ENCODE measurements at places on chromosomes 6 and 20.

GRCh38 chr6:53361549-53362031 lies 12.8 kb upstream of the ELOVL5 start:
- no peak for DNase-seq

- no peak for DNase-seq
Measured at GRCh38 chr6:79466207-79466834, 70.9 kb downstream of the LCA5 start.

DNA sequence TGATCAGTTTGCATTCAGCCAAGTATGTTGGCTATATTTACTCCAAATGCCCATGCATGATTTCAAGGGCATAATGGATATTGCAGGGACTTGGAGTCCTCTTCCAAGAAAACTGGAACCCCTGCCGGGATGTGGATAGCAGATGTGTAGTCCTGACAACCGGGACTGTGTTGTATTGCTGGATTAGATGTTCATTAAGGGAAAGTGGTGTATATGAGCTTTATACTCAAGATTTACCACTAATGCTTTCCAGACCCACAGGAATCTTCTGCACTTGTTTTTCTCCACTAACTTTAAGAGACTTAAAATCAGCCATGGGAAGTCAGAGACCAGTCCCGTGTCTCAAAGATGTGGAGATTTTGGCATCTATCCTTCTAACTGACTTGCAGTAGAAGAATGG lies 770.9 kb downstream of the HDGFL1 start:
- DNase-seq, result peak; percentile 19

DNA sequence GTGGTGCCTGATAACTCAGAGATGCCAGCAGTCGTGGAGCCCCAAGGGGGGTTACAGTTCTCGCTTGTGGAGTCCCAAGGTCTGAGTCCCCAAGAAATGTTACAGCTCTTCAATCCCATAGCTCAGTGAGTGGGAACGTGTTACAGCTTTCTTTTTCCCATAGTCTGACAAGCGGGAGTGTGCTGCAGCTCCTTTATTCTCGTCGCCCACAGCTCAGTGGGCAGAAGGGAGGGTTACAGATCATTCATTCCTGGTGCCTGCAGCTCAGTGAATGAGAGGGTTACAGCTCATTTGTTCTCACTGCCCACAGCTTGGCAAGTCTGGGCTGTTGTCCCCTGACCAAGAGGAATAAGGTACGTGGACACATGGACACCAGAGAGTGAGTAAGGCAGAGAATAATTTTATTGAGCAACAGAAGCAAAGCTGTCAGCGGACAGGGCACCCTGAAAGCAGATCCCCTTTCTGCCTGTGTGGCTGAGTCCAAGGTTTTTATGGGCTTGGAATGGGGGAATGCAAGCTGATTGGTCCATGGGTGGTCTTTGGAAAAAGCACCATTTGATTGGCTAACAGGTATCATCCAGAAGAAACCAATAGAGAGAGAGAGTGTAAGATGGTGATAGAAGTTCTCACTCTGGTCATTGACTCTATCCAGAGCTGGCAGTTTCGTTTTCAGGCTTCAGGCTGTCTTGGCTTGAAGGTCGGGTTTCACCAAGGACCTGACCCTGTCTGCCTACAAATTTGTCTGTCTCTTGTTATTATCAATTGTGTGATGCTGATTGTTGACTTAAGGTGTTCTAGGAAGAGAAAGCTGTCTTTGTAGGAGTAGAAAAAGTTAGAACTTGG lies 16.4 kb downstream of the RNF217 start:
- no peak for DNase-seq

GRCh38 chr6:135600931-135601330 lies 103.4 kb upstream of the AHI1 start:
- no peak for DNase-seq

- no peak for DNase-seq
Measured at GRCh38 chr6:45844986-45845385, 170.7 kb downstream of the CLIC5 start.

- no peak for DNase-seq
Measured at GRCh38 chr6:150606647-150607328, 7.1 kb downstream of the PLEKHG1 start.

DNA sequence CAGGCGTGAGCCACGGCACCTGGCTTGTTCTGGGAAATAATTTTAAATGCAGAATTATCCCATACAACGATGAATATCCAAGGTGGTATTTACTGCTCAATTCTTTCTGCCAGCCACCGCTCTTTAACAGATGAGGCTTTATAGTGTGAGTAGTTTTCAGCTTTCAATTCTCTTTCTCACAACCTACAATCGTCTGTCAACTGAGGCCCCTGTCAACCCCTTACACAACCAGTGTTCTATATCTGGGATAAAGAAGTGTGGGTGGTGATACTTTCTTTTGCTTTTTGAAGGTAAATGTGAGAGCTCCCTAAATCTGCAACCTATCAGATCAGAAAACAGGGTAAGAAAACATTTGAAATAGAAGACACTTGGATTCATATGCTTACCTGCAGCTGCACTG lies 22.5 kb downstream of the STAU1 start:
- DNase-seq, result no peak

- DNase-seq, result no peak
Measured at GRCh38 chr6:156281266-156281665, 495.9 kb upstream of the ARID1B start.

DNA sequence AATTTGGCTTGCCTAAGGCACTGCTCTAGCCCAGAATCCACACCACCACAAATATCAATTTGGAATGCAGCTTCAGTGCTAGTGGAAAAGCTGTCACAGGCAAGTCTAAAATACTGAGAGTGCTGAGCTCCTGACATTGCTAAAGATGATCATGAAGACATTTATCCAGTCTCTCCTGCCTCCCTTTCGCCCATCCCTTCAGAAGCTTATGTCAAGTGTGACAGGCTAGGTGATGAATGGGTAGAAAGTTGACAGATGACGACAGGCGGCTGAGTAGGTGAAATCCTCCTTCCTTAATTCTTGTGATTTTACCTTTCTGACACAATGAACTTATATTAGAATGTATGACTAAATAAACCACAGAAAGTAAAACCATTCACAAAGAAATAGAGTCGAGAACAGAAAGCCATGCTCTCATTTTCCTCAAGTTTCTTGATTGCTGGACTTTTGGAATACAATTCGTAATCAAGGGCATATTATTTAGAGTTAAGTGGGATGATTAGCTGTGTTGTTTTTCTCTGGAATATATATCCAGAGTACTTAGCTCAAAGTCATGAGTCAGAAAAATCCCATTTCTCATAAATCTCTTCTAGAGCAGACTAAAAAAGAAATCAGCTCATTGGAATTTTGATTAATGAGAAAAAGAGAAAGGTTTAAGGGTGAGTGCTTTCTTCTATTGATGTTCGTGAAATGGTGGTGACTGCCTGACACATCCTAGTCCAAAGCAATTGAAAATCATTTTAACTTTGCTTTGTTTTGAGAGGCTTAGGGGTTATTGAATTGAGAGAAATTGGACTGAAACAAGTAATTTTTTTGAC lies 1228.2 kb upstream of the CITED2 start:
- no peak for DNase-seq

GRCh38 chr20:44480097-44480496 lies 4.4 kb downstream of the TTPAL start:
- no peak for DNase-seq

DNA sequence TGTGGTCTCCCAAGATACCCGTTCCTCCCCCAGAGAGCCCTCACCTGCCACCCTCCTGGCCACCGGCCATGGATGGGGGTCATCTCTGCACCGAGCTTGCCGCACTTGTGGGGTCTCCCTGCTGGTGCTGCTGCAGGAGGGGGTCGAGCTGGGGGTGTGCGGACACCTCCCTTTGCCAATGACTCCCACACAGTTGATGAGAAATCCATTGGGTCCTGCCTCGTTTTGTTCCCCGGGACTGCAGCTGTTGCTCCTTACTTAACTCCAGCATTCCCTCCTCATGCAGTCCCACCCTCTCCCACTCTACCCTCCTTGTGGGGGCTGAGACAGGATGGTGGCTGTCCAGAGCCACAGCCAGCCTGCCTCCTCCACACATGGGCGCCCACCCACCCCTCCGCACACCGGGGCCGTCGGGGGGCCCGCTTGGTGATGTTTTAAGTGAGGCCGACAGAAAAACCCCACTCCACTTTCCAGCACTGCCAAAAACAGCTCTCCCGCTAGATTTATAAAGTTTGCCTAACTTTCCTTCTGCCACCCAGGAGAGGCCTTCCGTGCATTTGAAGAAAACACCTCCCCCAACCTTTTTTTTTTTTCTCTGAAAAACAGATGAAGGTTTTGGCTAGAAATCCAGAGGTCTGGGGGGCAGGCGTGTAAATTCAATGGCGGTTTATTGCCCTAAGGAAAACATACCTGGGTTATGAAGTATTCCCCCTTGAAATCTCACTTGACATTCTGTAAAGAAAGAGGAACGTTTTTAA lies 53.5 kb upstream of the APCDD1L start:
- DNase-seq, result no peak

- no peak for DNase-seq
Measured at GRCh38 chr20:36336954-36337704, 31.0 kb downstream of the DLGAP4 start.

DNA sequence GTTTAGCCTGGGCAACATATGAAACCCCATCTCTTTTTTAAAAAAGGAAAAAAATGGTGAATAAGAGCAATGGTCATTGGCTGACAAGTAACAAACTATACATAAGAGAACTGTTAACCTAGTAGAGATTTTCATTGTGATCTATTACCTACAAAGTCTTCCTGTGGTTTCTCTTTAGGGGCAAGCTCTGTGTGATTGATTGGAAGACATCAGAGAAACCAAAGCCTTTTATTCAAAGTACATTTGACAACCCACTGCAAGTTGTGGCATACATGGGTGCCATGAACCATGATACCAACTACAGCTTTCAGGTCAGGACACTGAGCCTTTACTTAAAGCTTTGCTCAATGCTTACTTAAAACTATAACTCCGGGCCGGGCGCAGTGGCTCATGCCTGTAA lies 19.2 kb downstream of the MGME1 start:
- no peak for DNase-seq

GRCh38 chr20:35767683-35768481 lies 3.9 kb upstream of the PHF20 start:
- no peak for DNase-seq

DNA sequence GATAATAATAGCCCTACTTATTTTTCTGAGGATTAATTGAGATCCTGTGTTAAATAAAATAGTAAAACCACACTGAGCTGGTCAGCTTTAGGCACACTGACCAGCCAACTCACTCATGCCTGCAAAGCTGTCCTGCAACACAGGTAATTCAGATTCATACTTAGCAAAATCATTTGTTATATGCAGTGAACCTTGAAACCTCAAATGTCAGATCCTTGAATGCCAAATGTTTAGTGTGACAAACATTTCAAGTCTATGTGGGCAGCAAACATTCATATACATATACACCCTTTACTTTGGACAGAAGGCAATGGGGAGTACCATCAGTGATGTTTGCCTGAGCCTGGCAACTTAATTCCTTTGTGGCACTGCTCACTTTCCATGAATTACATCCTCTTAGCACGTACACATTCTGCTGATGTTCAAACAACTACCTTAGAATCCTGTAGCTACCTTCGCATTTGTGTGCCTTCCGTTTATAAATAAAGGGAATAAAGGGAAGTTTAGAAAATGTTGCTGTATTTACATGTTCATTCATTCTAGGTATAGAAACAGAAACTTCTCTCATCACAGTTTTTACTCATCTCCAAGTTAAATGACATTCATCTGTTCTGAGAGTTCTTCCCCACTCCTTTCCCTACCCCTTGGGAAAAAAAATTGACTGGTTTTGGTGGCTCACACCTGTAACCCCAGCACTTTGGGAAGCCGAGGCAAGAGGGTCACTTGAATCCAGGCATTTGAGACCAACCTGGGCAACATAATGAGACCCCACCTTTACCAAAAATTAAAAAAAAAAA lies 140.8 kb downstream of the ZFAND3 start:
- no peak for DNase-seq

- no peak for DNase-seq
Measured at GRCh38 chr20:50654904-50655303, 36.4 kb downstream of the RIPOR3 start.

DNA sequence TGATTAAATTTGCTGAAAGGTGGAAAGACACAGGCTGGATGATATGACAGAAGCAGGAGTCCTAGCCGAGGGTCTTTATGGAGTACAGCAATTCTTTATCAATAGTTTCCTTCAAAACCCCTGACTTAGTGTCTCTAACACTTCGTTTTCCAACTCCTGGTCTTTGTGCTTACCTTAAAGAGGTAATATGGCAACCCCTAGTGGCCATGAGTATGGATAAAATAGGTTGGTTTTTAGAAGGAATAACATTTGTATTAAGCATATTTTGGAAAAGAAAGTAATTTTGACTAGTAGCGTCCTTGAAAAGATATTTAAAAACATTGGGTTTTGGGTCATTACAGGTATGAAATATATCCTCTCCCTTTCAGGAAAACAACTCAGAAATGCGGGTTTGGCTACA lies 51.9 kb downstream of the VGLL2 start:
- DNase-seq, result no peak

DNA sequence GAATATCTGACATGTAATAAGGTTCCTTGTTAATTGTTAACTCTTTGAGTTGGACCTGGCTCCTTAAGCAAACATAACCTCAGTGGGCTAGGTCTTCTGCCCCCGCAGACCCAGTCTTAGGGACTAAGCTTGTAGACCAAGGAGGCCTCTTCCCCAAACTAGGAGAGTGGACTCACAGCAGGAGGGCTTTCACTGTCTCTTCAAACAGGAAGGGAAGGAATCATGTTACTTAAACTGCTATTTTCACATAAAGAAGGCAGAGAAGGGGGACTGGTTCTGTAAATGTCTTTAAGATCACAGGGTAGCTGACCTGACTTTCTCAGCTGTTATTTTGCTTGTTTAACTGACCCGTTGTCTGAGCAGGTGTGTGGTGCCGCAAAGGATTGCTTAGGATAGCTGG lies 34.9 kb upstream of the PRDM1 start:
- DNase-seq, result no peak

DNA sequence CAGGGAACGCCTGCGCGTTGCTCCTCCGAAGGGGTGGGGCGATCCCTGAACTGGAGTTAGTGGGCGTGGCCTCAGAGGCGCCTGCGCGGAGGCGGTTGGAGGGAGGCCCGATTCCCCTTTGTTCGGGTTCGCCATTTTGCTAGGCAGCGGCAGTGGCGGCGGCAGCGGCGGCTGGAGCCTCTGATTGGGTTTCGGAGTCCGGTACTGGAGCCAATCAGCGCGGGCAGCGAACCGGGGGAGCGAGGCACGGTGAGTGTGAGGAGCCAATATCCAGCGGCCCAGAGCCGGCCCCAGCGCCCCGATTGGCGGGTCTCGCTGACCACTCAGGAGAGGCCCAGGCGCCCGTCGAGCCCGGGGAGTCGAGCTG lies at the start of gene NFYA:
NFYA (plus strand) TSS at position 139 of the 367 bp plus-strand sequence. CDS start 6,116 bp downstream, outside the sequence.
- no peak for DNase-seq

All from HFF-Myc (cell line).